ENCODE measurements at places on chromosomes 1 and 21. TPM values are rescaled to one million over a fixed set of nuclear protein-coding genes. Genes with fewer than 3 reads are reported as not detected.

GRCh38 chr21:16250273-16250672 lies 520.5 kb downstream of the USP25 start:
- no peaks in the 10 kb centered on the region for H3K4me1 ChIP-seq
- no peaks in the 10 kb centered on the region for H3K27me3 ChIP-seq
- DNase-seq = no peak
- no peak overlapping the region for H3K27ac ChIP-seq
- no peaks in the 10 kb centered on the region for H3K36me3 ChIP-seq

- H3K4me1 ChIP-seq = peaks cover 30% of the 10 kb centered on the region
- no peak overlapping the region for H3K27ac ChIP-seq
- H3K27me3 ChIP-seq = no peaks in the 10 kb centered on the region
- no peaks in the 10 kb centered on the region for H3K36me3 ChIP-seq
- DNase-seq = peak; percentile 70
- H3K4me3 ChIP-seq = no peak overlapping the region
Observed at GRCh38 chr1:12528021-12528852, 89.8 kb downstream of the DHRS3 start.

The DAB1 gene
- 0.39 TPM for total RNA-seq

DNA sequence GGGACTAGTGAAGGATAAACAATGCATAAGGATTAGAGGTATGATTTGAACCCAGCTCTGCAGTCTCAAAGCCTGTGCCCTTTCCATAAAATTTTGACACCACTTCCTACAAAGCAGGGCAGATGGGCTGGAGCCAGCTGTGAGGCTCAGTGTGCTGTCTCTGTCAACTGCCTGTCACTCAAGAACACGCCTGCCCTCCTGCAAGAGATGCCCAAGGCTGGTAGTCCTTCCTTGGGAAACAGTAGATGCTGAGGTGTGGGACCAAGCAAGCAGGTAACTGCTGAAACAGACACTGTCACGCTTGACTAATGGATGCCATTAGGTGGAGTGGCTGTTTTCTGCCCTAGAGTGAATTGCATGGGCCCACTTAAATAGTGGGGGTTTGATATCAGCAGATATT lies 402.0 kb downstream of the PTPRU start:
- H3K27me3 ChIP-seq = no peaks in the 10 kb centered on the region
- DNase-seq = no peak
- H3K4me1 ChIP-seq = no peaks in the 10 kb centered on the region
- H3K27ac ChIP-seq = no peak overlapping the region

- no peak overlapping the region for H3K4me3 ChIP-seq
- no peaks in the 10 kb centered on the region for H3K27me3 ChIP-seq
- DNase-seq = peak; percentile 77
- peaks cover 20% of the 10 kb centered on the region for H3K4me1 ChIP-seq
- no peaks in the 10 kb centered on the region for H3K36me3 ChIP-seq
Observed at GRCh38 chr21:37751268-37751975, 164.8 kb downstream of the KCNJ6 start.

GRCh38 chr1:209657140-209657879 lies 5.1 kb upstream of the LAMB3 start:
- H3K4me1 ChIP-seq = peaks cover 76% of the 10 kb centered on the region

The CASQ2 gene
- 0.18 TPM for total RNA-seq

- H3K27ac ChIP-seq = peak overlapping the region; percentile 55
- no peaks in the 10 kb centered on the region for H3K36me3 ChIP-seq
- no peak overlapping the region for H3K4me3 ChIP-seq
- peaks cover 44% of the 10 kb centered on the region for H3K4me1 ChIP-seq
Observed at GRCh38 chr1:211517006-211517405, 25.0 kb upstream of the RD3 start.

The SLC25A34 gene
- total RNA-seq = 0.49 TPM

GRCh38 chr1:172146141-172146850 lies 274.2 kb upstream of the C1orf105 start:
- peaks cover 16% of the 10 kb centered on the region for H3K4me1 ChIP-seq
- H3K27me3 ChIP-seq = no peaks in the 10 kb centered on the region
- no peak for DNase-seq
- H3K4me3 ChIP-seq = no peak overlapping the region
- H3K27ac ChIP-seq = no peak overlapping the region

DNA sequence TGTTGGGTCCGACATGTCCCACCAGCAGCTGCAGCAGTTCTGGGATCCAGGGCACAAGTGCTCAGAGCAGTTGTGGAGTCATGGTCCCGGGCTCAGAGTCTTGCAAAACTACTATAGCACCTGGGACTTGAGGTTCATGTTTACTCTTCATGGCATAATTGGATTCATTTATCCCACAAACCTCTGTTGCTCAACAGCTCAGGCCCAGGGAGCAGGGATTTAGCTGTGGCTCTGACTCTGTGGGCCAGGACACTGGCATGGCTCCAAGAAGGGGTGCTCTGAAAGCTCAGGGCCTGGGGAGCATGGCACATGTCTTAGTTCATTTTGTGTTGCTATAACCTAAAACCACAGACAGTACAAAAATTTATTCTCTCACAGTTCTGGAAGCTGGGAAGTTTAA lies 626.7 kb upstream of the ADGRL2 start:
- no peaks in the 10 kb centered on the region for H3K27me3 ChIP-seq
- no peaks in the 10 kb centered on the region for H3K4me1 ChIP-seq
- DNase-seq = no peak
- H3K27ac ChIP-seq = no peak overlapping the region
- no peak overlapping the region for H3K4me3 ChIP-seq

The SLAMF9 gene
- not detected for total RNA-seq

GRCh38 chr1:78721136-78721535 lies 71.5 kb downstream of the IFI44 start:
- no peaks in the 10 kb centered on the region for H3K36me3 ChIP-seq
- H3K4me3 ChIP-seq = no peak overlapping the region
- no peaks in the 10 kb centered on the region for H3K27me3 ChIP-seq

- H3K4me1 ChIP-seq = no peaks in the 10 kb centered on the region
- H3K27ac ChIP-seq = no peak overlapping the region
- H3K4me3 ChIP-seq = no peak overlapping the region
Observed at GRCh38 chr1:229643996-229644745, 18.1 kb downstream of the URB2 start.

DNA sequence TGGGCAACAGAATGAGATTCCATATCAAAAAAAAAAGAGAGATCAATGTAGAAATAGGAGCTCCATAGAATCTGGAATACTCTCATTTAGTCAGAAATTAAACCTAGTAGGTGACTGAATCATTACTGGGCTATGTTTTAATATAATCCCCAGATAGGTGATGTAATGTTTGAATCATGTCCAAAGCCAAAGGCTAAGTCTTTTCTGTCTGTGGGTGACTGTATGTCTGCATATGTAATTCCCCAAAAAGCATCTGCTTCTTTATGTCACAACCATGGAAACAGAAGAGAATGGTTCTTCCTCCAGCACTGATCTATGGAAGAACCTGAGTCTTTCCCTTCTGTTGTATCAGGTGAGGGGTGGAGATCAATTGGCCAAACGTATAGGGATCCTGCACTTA lies 5.8 kb downstream of the LAMC2 start:
- peaks cover 14% of the 10 kb centered on the region for H3K4me1 ChIP-seq
- no peak for DNase-seq
- no peak overlapping the region for H3K27ac ChIP-seq
- no peaks in the 10 kb centered on the region for H3K27me3 ChIP-seq
- H3K4me3 ChIP-seq = no peak overlapping the region

DNA sequence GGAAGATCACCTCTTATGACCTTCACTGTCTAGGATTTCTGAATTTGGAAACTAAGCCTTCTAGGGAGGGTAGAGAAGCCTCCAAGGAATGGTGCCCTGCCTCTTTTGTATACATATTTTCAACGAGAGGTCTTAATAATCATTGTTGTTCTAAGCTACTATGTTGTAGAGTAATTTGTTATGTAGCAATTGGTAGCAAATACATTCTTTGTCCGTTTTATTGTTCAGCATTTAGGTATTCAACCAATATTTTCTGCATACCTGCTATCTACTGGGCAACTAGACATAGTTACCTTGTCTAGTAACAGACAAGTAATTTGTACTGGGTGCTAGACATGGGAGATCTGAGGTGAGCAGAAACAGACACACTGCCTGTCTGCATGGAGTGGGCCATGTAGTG lies 20.8 kb upstream of the NCF2 start:
- H3K4me3 ChIP-seq = no peak overlapping the region
- no peak for DNase-seq
- no peaks in the 10 kb centered on the region for H3K27me3 ChIP-seq
- H3K27ac ChIP-seq = no peak overlapping the region
- H3K36me3 ChIP-seq = no peaks in the 10 kb centered on the region

GRCh38 chr1:3274972-3275371 lies 179.5 kb upstream of the ARHGEF16 start:
- H3K4me1 ChIP-seq = no peaks in the 10 kb centered on the region
- H3K36me3 ChIP-seq = no peaks in the 10 kb centered on the region
- H3K27ac ChIP-seq = no peak overlapping the region
- no peak for DNase-seq
- H3K4me3 ChIP-seq = no peak overlapping the region

DNA sequence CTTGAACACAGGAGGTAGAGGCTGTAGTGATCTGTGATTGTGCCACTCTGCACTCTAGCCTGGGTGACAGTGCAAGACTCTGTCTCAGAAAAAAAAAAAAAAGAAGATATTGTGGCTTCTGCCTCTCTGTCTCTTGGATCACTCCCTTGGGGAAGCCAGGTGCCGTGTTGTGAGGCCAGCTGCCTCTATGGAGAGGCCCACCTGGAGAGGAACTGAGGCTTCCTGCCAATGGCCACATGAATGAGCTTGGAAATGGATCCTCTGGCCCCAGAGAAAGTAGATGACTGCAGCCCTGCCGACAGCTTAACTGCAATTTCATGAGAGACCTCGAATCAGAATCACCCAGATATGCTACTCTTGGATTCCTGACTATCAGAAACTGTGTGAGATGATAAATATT lies 19.7 kb upstream of the AK2 start:
- H3K4me1 ChIP-seq = no peaks in the 10 kb centered on the region
- H3K36me3 ChIP-seq = no peaks in the 10 kb centered on the region
- no peak overlapping the region for H3K4me3 ChIP-seq
- H3K27me3 ChIP-seq = no peaks in the 10 kb centered on the region
- no peak overlapping the region for H3K27ac ChIP-seq

GRCh38 chr1:153775458-153776327 lies 486 bp downstream of the SLC27A3 start:
- peak; percentile 87 for DNase-seq
- no peaks in the 10 kb centered on the region for H3K27me3 ChIP-seq
- H3K27ac ChIP-seq = peak overlapping the region; percentile 59
- peak overlapping the region; percentile 55 for H3K4me3 ChIP-seq
- peaks cover 11% of the 10 kb centered on the region for H3K4me1 ChIP-seq

DNA sequence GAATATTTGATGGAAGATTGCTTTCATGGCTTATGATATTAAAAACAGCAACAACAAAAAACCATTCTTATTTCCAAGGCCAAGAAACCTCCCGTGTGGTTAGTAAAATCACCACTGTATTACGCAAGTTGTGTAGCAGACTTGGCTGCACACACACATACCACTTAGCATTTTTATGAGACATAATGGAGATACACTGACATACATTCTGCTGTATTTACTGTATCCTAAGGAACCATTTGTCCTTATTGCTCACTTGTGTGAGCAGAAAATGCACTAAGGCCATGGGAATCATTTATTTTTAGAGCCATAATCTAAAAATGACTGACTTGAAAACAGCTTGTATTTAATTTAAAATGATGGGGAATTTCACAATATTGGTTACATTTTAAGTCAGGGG lies 584 bp upstream of the C1orf141 start:
- H3K27me3 ChIP-seq = no peaks in the 10 kb centered on the region
- DNase-seq = no peak
- H3K4me3 ChIP-seq = no peak overlapping the region
- H3K36me3 ChIP-seq = no peaks in the 10 kb centered on the region
- H3K4me1 ChIP-seq = peaks cover 41% of the 10 kb centered on the region

- H3K4me1 ChIP-seq = no peaks in the 10 kb centered on the region
- H3K27ac ChIP-seq = no peak overlapping the region
- no peaks in the 10 kb centered on the region for H3K36me3 ChIP-seq
- H3K4me3 ChIP-seq = no peak overlapping the region
Observed at GRCh38 chr1:181318022-181318857, 165.1 kb upstream of the CACNA1E start.

The HOOK1 gene
- total RNA-seq = 25.2 TPM

GRCh38 chr1:173925306-173926242 lies 8.4 kb upstream of the SERPINC1 start:
- H3K27ac ChIP-seq = peak overlapping the region; percentile 16
- no peaks in the 10 kb centered on the region for H3K36me3 ChIP-seq
- H3K4me1 ChIP-seq = peaks cover 11% of the 10 kb centered on the region

GRCh38 chr1:205672970-205673369 lies 7.3 kb downstream of the SLC45A3 start:
- no peak overlapping the region for H3K4me3 ChIP-seq
- H3K36me3 ChIP-seq = no peaks in the 10 kb centered on the region
- peak overlapping the region; percentile 39 for H3K27ac ChIP-seq
- peaks cover 62% of the 10 kb centered on the region for H3K4me1 ChIP-seq

- no peak overlapping the region for H3K27ac ChIP-seq
- no peak for DNase-seq
- no peak overlapping the region for H3K4me3 ChIP-seq
- H3K27me3 ChIP-seq = no peaks in the 10 kb centered on the region
- H3K4me1 ChIP-seq = peaks cover 15% of the 10 kb centered on the region
Observed at GRCh38 chr1:150995460-150995859, 11.2 kb downstream of the MINDY1 start.

The KRTAP10-11 gene
- total RNA-seq = not detected

DNA sequence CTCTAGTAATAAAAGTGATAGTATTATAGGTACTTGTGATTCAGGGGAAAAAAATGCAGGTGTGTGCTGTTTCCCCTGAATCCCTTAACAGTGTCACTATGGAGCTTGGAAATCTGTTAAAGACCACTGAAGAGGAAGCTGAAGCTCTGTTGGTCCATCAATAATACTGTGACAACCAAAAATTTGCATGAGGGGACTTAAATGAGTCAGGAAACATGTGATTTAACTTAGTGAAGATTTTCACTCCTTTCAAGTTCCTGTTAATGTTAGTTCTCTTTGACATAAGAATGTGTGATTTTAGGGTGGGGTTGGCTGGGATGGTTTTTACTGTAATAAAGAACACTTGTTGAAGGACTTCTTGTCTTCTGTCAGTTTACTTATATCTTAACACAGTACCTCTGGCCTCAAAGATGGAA lies 32.0 kb downstream of the VANGL2 start:
- H3K4me3 ChIP-seq = no peak overlapping the region
- no peak overlapping the region for H3K27ac ChIP-seq
- H3K36me3 ChIP-seq = no peaks in the 10 kb centered on the region
- no peaks in the 10 kb centered on the region for H3K4me1 ChIP-seq
